Pericardium fibroblast (primary cell): ENCODE measurements at places on chromosomes 13 and 19. TPM values are rescaled to one million over a fixed set of nuclear protein-coding genes. Genes with fewer than 3 reads are reported as not detected.

SYNGR4 gene
- not detected in 2 replicates for total RNA-seq

ADAMTSL5 gene
- 8.8 and 14.8 TPM in 2 replicates for total RNA-seq

PLPPR3 gene
- total RNA-seq: 0.09 and 1.6 TPM in 2 replicates

TMEM150B gene
- total RNA-seq: not detected in 2 replicates

ZNF227 gene
- 5.1 and 8.1 TPM in 2 replicates for total RNA-seq

MARK4 gene
- total RNA-seq: 23.2 and 36.3 TPM in 2 replicates

VAV1 gene
- not detected in 2 replicates for total RNA-seq

RB1 gene
- 8.9 and 14.5 TPM in 2 replicates for total RNA-seq

ACP7 gene
- total RNA-seq: not detected in 2 replicates

CCNA1 gene
- total RNA-seq: 0.12 and 0.77 TPM in 2 replicates

KLK14 gene
- 0.12 TPM in 1 of 2 replicates, not detected in the other for total RNA-seq

RFXAP gene
- 1.4 and 3.8 TPM in 2 replicates for total RNA-seq

SIGLEC10 gene
- total RNA-seq: not detected in 2 replicates

TPTE2 gene
- total RNA-seq: not detected in 2 replicates

PPM1N gene
- total RNA-seq: 1.3 and 2.6 TPM in 2 replicates

STOML3 gene
- total RNA-seq: not detected in 2 replicates
